ENCODE measurements at places on chromosomes 6 and 20.

- DNase-seq = no peak
Observed at GRCh38 chr20:58619077-58619863, 31.8 kb upstream of the STX16 start.

- DNase-seq = no peak
Observed at GRCh38 chr6:6516666-6517458, 71.7 kb upstream of the LY86 start.

GRCh38 chr6:142374965-142375733, 73.3 kb downstream of the ADGRG6 start:
- DNase-seq = no peak

DNA sequence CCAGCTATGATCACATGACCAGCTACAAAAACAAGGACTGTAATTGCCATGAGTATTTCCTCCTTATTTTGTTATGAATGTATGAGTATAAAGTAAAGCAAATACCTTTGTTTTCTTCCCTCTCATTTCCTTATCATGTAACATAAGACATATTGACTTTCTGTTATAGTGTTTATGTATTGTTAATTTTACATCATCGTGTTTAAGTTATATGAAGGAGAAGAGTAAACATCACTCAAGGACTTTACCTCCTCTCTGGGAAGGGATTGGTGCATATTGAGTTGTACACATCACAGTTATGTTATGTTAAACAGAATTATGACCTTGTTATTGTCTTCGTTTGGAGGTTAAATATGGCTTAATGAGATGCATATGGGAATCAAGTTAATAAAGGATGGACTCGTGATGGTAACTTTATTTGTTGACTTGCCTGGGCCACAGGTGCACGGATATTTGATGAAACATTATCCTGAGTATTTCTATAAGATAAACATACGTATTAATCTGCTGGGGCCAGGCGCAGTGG, 57.3 kb upstream of the CNKSR3 start:
- DNase-seq = no peak

DNA sequence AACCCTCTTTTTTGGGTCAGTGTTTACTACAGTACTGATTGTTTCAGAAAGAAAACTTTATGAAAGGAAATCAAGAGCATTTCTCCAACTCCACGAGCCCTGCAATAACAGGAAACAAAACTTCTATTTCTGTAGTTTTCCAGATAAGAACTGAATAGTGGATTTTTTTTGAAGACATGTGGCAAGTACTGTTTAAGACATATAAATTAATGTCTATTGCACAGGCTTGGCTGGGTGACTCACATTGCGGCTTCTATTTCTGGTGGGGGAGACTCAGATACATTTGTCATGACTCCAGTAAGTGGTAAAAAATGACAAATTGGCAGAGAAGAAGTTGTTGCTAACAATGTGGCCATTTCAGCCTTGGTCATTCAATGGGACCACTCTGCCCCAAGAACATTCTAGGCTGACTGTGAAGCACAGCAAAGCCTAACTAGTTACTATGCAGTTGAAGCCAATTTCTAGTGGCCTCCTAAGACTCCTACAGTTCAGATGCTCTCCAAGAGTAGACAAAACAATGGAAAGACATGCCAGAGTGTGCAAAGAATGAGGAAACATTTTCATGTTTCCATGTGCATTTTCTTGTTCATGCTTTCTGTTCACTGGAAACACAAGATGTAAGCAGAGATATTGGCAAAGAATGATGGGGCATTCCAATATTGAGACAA, 200.9 kb downstream of the EDN1 start:
- DNase-seq = no peak

DNA sequence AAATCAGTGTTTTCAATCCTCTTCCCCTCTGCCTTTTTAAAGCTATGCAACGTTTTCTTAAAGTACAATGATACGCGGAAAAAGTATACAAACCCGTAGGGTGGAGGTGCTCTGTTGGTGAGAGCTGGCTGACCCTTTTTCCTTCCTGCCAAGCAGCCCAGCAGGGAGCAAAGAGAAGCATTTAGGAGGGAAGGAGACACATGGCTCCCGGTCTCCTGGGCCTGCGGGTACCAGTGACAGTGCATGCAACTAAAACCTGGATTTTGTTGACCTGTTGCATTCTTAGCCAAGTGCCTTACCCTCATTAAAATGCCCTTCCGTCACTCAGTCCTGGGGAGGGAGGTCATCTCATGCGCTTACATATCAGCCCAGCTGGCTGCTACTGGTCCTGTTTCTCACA, 87.2 kb downstream of the SLX4IP start:
- no peak for DNase-seq

GRCh38 chr6:157770946-157771345, 52.1 kb upstream of the SNX9 start:
- no peak for DNase-seq

DNA sequence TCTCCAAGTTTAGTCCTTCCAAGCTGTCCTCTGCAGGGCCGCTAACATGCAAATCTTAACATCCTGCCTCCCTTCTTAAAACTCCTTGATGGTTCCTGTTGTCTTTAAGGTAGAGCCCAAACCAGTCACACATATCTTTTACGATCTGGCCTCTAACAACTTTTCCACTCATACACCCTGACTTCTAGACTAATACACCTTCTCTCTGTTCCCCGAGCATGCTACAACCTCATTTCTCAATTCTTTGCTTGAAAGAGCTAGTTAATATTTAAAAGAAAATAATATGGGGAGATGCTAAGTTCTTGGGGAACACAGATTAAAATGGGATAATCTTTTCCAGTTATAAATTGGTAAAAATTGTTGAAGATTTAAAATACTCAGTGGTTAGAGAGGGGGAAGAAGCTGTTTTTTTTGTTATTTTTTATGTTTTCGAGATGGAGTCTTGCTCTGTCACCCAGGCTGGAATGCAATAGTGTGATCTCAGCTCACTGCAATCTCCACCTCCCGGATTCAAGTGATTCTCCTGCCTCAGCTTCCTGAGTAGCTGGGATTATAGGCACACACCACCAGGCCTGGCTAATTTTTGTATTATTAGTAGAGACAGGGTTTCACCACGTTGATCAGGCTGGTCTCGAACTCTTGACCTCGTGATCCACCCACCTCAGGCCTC, 250.7 kb downstream of the MAFB start:
- DNase-seq = no peak

GRCh38 chr20:44900231-44900854, 9.5 kb upstream of the PABPC1L start:
- no peak for DNase-seq

- no peak for DNase-seq
Observed at GRCh38 chr20:41424011-41424410, 57.4 kb upstream of the EMILIN3 start.

GRCh38 chr6:45477790-45478189, 100.1 kb upstream of the SUPT3H start:
- no peak for DNase-seq

GRCh38 chr6:259901-260508, 32.3 kb upstream of the DUSP22 start:
- DNase-seq = no peak

- no peak for DNase-seq
Observed at GRCh38 chr6:144777249-144777648, 492.1 kb downstream of the UTRN start.

GRCh38 chr6:158121335-158121734, 46.7 kb downstream of the SERAC1 start:
- no peak for DNase-seq

DNA sequence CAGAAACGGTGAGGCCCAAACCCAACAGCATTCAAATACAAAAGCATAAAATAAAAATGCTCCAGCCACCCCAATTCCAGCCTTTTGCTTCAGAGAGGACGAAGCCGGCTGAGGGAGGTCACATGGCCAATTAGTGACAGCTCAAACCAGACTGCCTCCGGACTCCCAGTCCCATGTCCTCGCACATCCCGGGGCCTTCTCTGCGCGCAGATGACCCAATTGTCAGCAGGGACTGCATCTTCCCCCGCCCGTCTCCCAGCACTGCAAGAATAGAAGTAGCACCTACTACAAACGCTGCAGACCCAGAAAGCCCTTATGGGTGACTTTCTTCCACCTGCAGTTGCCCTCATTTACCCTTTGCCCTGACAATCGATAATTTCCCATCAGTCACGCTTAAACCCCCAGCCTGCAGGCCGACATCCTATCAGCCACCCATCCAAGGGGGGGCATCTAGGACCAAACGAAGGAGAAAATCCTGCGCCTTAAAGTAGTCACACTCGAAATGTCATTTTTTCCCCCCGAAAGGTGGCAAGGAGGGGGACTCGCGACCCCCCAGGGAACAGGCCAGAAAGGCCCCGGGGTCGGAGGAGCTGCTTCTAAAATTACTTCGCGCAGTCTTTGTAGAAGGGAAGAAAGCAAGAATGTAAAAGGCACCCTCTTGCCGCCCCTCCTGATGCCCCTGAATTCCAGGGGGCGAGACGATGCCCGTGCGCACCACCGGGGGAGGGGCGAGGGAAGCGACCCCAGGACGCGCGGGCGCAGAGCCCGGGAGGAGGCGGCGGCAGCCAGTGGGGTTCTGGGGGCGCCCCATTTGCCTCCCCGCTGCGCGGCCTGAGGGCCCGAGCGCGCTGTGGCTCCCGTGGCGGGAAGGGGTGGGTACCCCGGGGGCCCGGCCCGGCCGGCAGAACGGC, 792 bp downstream of the SLC23A2 start:
- DNase-seq = no peak

DNA sequence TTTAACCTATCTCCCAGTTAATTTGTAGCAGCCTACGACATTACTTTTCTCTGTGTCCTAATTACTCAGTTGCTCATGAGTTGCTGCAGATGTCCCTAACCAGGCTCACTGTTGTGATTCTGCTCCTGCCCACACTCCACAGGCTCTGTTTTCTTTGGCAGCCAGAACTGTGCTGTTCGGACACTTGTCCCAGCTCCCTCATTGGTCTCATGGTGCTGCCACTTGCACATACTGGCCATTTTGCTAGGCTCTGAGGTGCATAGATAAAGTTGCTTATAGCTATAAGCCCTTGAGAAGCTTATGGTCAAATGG, 55.0 kb downstream of the NOX3 start:
- DNase-seq = no peak

Measured in memory B cell (primary cell).